Iris pigment epithelial cell (primary cell): ENCODE measurements at places on chromosomes 2 and 18.
A peak's percentile ranks its signal among the peaks of the same experiment; 100 is the strongest.

GRCh38 chr18:76914314-76914713 lies 92.0 kb downstream of the ZNF236 start:
- DNase-seq, result no peak

DNA sequence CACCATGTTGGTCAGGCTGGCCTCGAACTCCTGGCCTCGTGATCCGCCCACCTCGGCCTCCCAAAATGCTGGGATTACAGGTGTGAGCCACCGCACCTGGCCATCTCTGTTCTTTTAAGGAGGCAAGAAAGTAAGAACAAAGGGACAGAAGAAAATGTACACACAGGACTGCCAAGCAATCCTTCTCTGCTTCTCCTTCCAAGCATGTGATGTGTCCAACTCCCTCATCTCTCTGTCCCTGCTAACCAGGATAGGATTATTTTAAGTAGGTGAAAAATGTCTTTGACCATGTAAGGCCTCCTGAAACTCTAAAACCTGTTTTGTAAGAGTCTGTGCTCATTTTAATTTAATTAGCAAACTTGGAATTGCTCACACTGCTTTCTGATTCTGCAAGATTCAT lies 89.3 kb upstream of the ATL2 start:
- no peak for DNase-seq

- DNase-seq, result no peak
Observed at GRCh38 chr2:211429256-211429920, 873.0 kb downstream of the CPS1 start.

- peak; percentile 41 for DNase-seq
Observed at GRCh38 chr2:150127346-150127990, 360.0 kb downstream of the RND3 start.

GRCh38 chr2:5696945-5697521 lies 4.8 kb downstream of the SOX11 start:
- DNase-seq, result peak; percentile 65

GRCh38 chr2:20027705-20028434 lies 15.4 kb upstream of the MATN3 start:
- peak; percentile 60 for DNase-seq

DNA sequence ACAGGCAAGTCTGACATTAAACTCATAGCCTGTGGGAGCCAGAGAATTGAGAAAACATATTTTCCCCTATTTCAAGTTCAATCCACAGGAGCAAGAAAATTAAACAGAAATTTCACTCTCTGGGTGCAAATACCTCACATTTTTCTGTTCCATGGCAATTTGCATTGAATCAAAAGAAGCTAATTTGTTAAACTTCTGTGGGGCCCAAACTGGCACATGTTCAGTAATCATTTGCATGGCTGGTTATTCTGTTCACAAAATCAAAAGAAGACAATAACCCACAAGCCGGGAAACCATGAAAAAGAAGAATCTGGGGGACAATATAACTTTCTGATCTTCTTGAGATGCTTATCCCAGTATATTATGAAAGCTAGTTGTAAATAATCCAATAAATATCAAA lies 363.1 kb downstream of the LRP1B start:
- DNase-seq, result no peak

- no peak for DNase-seq
Observed at GRCh38 chr2:199307461-199307860, 150.3 kb downstream of the SATB2 start.

GRCh38 chr18:46706968-46707367 lies 49.9 kb downstream of the ST8SIA5 start:
- no peak for DNase-seq

DNA sequence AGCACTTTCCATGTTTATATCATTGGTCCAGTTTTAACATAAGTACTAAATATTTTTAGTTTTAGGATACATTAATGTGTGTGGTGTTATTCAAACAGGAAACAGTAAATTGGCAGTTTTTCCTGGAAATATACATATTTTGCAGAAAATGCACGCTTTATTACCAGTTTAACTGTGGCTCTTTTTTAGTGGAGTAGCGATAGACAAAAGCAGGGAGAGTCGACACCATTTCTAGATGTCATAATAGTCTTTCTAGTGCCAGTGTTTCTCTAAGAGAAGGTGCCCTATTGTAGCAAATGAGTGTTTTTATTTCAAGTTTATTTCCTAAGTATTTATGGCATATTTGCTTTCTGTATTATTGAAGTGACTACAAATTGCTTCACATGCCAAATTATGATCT lies 9.1 kb upstream of the SLC35G4 start:
- no peak for DNase-seq

- no peak for DNase-seq
Observed at GRCh38 chr2:28639092-28639691, 112.4 kb upstream of the PPP1CB start.

DNA sequence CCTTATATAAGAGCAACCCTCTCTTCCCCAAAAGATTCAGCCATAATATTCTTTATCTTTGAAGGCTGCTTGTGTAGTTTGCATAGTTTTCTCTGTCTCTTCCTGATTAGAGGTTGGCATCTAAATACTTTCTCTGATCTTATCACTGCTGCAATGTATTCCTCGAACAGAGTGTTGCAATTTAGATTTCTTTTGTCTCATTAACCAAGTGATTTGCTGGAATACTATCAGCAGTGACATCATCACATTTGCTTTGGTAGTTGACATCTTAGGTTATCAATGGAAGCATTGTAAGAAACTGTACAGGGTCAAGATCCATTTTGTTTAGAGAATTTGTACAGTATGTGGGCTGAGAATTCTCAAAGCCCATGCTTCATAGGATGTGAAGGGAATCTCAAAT lies 72.0 kb upstream of the NEUROD1 start:
- DNase-seq, result peak; percentile 24

- no peak for DNase-seq
Observed at GRCh38 chr18:33717339-33717738, 139.3 kb downstream of the ASXL3 start.

DNA sequence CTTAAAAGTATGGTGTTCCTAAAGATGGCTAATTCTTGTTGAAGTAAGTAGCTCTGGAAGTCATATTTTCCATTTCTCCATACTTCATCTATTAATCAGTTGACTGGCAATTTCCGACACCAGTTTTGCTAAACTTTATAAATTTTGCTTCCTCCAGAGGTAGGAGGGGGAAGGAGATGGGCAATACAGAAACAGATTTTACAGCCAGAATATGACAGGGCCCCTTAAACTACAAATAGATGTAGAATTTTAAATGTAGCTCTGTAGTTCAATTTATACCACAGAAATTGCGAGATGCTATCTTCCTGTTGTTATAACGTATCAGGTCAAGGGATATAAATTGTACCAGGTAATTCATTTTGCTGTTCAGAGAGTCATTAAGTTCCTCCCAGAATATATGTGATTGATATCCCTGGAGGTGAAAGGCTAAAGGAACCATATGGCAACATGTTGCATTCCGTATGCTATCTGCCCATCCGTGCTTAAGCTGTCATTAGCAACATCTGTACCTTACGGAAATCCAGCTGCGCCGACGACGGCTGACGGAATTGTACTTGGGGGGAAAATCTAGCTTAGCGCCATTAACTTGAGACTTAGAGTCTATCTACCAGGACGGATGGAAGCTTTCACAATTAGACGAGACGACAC lies 8.4 kb upstream of the NR4A2 start:
- DNase-seq, result peak; percentile 31

- peak; percentile 74 for DNase-seq
Observed at GRCh38 chr2:10832203-10832936, 19.8 kb upstream of the PDIA6 start.

DNA sequence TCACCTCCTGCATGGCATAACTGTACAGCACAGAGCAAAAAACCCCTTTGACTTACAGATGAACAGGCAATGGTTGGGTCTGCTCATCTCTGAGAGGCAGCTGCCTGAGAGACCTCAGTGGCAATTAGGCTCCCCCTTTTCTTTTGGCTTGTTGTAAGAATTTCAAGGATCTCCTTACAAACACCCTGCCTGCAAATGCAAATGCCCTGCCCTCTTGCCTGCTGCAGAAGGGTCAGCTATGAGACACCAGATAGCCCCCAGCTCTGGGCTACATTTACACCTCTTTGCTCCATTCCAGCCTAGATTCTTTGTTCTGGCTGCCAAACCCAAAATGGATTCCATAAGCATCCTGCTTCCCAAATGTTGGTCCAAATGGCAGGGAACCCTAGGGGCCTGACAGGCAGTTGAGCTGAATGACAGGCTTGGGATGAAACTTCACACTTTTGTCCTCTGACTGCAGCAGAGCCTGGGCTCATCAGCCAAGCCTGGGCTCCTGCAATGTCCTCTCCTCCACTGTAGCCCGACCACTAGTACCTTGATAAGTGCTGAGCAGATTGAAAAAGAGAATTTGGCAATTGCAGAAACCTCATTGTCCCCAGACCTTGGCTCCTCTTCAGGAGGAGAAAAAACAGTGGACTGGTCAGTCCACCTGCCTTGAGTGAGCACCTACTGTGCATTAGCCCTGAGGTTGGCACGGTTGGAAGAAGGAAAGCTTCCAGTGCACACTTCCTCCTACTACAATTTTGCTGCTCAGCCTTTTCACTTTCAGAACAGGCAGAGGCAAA lies 678.3 kb downstream of the BCL11A start:
- DNase-seq, result no peak

DNA sequence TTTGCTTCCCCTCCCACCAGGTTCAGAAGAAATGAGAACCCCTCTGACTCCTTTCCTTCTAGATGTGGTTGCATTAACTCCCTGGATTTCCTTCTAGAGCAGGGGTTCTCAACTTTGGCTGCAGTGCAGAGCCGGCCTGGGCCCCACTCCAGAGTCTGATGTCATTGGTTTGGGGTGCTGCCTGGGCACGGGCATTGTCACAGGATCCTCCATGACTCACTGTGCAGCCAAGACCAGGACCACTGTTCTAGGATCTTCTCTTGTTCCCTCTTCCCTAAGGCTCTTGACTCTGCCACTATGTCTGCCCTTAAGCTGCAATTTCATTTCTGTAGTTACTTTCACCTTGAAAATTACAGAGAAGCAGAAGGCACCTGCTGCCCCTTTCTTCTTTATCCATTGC lies 31.8 kb downstream of the TBC1D8 start:
- peak; percentile 21 for DNase-seq

- no peak for DNase-seq
Observed at GRCh38 chr18:1653873-1654272, 749.2 kb downstream of the ADCYAP1 start.

DNA sequence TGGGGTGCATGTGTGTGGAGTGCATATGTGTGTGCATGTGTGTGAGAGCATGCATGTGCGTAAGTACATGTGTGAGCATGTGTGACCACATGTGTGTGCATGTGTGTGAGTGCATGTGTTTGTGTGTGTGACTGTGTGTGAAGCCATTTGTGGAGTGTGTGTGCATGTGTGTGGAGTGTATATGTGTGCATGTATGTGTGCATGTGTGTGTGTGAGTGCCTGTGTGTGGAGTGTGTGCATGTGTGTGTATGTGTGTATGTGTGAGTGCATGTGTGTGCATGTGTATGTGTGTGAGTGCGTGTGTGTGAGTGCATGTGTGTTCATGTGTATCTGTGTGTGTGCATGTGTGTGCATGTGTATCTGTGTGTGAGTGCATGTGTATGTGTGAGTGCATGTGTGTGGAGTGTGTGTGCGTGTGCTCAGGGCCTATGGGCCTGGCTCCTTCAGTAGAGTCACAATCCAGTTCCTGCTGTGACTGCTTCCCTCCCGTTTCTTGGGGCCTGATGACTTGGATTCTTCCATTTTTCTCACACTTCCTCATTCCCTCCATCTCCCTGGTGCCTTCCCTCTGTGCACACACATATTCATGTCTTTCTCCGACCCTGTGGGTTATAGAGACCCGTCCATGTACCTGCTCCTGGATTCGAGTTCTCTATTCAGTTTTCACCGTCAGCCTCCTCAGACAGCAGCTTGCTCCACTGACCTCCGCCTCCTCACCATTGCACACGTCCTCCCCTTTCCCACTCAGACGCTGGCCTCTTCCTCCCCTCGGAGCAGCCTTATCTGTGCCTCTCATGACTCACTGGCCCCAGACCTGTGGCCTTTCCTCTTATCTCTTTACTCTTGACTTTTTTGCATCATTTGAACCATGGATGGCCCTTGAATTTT lies 25.2 kb downstream of the TOGARAM2 start:
- DNase-seq, result no peak

GRCh38 chr2:126527836-126528490 lies 128.0 kb upstream of the GYPC start:
- DNase-seq, result peak; percentile 44

DNA sequence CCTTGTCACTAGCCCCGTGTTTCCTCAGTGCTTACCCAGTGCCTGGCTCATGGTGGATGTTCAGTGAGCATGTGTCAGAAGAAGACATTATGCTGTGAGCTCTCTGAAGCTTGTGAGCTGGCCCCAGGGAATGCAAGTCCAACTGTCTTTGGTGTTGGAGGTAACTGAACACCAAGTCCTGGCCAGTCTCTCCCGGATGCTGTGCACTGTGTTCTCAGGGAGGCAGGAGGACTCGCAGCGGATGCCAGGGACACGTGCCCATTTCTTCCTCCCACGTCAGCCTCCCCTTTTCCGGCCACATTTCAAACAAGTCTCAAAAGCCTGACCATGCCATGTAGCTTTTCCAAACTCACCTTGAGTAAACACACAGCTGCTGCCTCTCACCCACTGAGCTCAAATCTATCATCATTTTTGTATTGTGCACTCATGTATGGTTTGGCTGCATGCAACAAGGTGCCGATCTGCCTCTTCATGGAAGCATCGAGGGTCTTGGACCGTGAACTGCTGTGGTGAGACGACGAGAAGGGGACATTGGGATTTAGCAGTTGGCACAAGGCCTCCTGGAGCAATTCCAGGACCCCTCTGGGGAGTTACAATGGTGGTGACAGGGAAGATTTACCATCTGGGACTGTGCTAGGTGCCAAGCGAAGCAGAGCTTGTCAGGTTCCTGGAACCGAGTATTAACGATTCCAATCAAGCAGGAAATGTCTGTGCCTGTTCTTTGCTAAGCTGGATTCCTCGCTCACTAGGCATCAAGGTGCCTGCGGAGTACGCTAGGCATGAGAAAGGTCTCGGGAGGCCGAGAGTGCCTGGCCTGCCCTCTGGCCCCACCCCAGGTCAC lies 44.4 kb upstream of the MGAT4A start:
- DNase-seq, result no peak

DNA sequence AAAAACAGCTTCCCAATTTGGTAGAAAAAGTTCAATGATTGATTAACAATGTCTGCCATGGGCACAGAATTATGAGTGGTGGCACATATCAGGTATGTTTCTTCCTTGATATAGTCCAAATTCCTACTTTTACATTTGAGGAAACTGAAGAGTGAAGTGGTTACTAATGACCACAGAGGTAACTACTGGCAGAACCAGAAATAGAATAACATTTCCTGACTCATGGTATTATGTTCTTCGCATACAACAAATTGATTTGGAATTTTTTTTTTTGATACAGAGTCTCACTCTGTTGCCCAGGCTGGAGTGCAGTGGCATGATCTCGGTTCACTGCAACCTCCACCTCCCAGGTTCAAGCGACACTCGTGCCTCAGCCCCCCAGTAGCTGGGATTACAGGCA lies 6.0 kb upstream of the NFE2L2 start:
- DNase-seq, result no peak

- no peak for DNase-seq
Observed at GRCh38 chr18:55998801-55999385, 410.9 kb upstream of the TCF4 start.

DNA sequence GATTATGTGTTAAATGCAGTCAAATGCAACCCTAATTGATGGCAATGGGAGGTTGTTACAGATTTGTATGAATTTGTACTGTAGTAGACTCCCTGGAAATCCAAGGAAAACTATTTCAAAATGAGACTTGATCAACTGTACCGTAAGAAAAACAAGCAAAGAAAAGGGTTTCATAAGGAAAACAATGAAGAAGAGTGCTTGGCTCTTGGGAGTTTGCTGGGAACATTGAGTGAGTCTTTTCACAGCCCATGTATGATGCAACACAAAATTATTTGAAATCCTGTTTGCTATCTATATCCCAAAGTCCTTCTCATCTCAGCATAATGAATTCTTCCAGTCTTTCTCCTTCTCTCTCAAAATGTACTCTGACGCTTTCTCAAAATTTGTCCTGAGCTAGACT lies 67.0 kb upstream of the OSR1 start:
- DNase-seq, result no peak
